ENCODE measurements at places on chromosomes 13 and 19. TPM values are rescaled to one million over a fixed set of nuclear protein-coding genes. Genes with fewer than 3 reads are reported as not detected.

PSG1 gene
- not detected for total RNA-seq

GRCh38 chr19:51172223-51172622, 30.1 kb downstream of the SIGLEC7 start:
- H3K4me1 ChIP-seq: peaks cover 5% of the 10 kb centered on the region
- H3K27me3 ChIP-seq: no peaks in the 10 kb centered on the region
- no peak for DNase-seq

PSG2 gene
- not detected for total RNA-seq

GRCh38 chr13:78468621-78469020, 134.7 kb downstream of the POU4F1 start:
- no peaks in the 10 kb centered on the region for H3K27me3 ChIP-seq
- H3K4me1 ChIP-seq: no peaks in the 10 kb centered on the region
- no peaks in the 10 kb centered on the region for H3K36me3 ChIP-seq

DNA sequence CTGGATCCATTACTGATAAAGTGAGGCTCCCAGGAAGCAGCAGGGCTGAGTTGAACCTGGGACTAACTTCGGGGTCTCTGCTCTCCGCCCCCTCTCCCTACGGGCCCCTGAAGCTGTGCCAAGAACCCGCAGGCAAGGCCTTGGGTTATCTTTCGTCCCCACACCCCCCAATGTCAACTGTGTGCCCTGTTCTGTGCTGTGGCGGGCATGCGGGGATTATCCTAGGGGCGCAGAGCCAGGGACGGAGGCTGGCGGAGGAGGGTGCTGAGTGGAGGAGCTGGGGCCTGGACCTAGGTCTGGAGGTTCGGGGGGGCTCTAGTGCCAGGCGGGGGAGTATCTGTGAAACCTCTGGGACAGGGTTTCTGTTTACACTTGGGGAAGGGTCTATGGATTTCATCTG, 26.4 kb downstream of the RFX1 start:
- no peak overlapping the region for H3K27ac ChIP-seq
- peaks cover 5% of the 10 kb centered on the region for H3K4me1 ChIP-seq

GRCh38 chr19:17112700-17113099, 37.1 kb downstream of the MYO9B start:
- no peaks in the 10 kb centered on the region for H3K27me3 ChIP-seq
- peaks cover 6% of the 10 kb centered on the region for H3K4me1 ChIP-seq
- H3K36me3 ChIP-seq: no peaks in the 10 kb centered on the region
- H3K4me3 ChIP-seq: no peak overlapping the region
- H3K27ac ChIP-seq: no peak overlapping the region
- no peak for DNase-seq

DNA sequence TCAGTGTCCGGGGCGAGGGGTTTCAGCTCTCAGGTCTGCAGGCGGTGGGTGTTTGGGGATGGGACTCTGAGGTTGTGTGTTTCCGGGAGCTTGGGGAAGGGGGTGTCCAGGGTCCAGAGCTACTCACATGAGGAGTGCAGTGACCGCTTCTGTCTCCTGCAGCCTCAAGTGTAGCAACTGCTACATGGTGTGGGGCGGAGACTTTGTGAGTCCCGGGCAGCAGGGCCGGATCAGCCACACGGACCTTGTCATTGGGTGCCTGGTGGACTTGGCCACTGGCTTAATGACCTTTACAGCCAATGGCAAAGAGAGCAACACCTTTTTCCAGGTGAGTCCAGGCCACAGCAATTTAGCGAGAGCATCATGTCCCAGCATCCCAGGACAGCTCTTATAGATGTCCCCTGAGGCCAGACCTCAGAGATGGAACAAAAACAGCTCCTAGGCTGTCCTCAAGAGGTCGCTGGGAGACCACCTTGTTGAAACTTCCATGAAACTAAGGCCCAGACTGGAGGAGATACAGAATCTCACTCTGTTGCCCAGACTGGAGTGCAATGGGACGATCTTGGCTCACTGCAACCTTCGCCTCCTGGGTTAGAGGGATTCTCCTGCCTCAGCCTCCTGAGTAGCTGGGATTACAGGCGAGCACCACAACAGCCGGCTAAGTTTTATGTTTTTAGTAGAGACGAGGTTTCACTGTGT, 44.9 kb downstream of the RYR1 start:
- H3K27ac ChIP-seq: no peak overlapping the region
- no peaks in the 10 kb centered on the region for H3K27me3 ChIP-seq
- no peak for DNase-seq
- no peaks in the 10 kb centered on the region for H3K4me1 ChIP-seq

DNA sequence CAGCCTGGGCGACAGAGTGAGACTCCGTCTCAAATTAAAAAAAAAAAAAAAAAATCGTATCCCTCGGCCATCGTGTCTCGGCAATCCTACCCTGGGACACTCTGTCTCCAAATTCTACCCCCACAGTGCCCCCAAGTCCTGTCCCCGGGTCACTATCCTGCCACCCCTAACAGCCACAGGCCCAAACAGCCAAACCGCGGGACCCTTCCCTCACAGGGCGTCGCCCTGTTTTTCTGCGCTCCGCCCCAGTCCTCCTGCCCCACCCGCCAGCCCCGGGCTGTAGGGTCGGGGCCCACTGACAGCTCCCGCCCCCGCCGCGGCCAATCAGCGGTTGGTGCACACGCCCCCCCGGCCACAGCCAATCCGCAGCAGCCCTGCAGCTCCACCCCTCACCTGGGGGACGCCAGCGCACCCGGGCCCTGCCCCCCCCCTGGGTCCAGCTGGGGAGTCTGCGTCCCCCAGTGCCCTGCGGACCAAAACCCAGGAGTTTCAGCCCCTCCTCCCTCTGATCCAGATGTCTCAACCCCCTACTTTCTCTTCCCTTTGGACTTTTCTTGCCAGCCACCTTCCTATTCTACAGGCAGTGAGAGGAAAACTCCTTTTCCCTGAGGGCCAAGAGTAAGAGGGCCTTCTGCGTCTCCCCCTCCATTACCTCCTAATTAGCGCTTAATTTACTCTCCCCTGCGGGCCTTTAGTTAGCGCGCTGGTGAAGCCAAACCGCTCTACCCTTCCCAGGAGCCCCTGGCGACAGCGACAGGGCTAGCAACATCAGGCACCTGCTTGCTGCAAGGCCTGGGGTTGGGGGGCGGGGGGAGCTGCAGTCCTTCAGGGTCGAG, 1.5 kb upstream of the BCAT2 start:
- H3K4me1 ChIP-seq: peaks cover 15% of the 10 kb centered on the region
- DNase-seq: peak; percentile 98
- H3K27me3 ChIP-seq: no peaks in the 10 kb centered on the region

ZNF221 gene
- 11.5 TPM for total RNA-seq

CEACAM16 gene
- not detected for total RNA-seq

- H3K36me3 ChIP-seq: no peaks in the 10 kb centered on the region
- H3K27ac ChIP-seq: no peak overlapping the region
- no peaks in the 10 kb centered on the region for H3K27me3 ChIP-seq
- H3K4me3 ChIP-seq: no peak overlapping the region
These were observed 5.6 kb upstream of the SIGLEC9 start for GRCh38 chr19:51119101-51119500.

Measured in ovary (tissue), 10 donors.